ENCODE measurements at places on chromosomes 11 and 22.

DNA sequence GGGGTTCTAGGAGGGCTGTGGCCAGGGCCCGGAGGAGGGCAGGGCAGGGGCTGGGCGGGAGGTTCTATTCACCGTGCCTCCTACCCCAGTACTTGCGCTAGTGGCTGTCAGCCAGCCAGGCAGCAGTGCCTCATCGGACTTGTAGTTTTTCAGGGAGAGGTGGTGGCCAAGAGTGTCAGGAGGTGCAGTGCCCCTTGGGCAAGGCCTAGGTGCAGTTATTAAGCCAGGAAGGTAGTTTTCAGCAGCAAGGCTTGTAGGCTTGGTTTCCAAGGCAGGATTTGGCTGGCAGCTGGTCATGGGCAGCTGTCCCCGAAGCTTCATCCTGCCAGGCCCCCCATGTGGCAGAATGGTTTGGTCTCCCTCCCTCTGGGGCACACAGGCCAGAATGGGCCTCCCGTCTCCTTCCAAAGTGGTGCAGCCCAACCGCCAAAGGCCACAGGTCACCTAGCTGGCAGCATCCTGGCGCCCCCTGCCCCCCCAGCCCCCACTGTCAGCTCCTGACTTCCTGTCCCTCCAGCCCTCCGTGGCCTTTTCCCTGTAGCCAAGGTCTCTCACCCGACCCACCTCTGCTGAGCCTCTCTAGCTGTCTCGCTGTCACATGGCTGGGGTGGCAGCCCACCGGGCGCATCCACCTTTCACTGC lies 8.5 kb downstream of the CCDC88B start:
- DNase-seq: no peak

DNA sequence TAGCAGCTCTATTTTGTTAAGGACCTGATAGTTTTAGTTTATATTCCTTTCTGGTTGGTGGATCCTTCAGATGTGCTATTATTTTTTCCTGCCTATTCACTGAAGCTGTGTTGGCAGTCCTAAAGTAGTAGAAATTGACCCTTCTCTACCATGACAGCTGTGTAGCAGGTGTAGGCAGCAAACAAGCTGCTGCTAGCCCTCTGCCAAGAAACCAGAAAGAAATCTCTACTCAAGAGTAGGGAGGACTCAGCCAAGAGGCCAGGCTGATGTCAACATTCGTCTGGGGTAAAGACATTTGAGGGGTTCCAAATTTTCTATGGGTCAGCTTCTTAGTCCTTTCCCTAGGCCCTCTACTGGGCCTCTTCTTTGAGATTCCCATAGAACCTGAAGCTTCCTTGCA lies 51.2 kb downstream of the CSTF3 start:
- DNase-seq: no peak

DNA sequence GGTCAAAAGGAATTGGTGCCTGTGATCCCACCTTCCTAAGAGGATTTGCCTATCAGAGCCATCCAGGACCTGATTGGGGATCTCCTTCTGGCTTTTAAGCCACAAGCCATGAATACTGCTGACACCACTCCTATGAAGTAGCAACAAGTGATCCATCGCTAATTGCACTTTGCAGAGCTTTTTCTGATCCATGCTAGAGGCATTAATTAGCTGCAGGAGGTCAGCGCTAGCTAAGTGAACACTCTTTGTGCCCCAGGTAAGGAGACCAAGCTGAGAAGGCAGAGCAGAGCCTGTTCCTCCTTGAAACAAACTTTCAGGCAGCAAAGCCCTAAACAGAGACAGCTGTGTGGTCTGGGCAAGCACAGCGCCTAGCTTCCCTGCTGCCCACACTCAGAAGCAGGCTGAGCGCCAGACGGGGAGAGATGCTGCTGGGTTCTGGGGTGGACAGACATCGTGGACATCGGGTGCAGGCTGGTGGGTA lies 122.2 kb downstream of the ABTB2 start:
- DNase-seq: no peak

DNA sequence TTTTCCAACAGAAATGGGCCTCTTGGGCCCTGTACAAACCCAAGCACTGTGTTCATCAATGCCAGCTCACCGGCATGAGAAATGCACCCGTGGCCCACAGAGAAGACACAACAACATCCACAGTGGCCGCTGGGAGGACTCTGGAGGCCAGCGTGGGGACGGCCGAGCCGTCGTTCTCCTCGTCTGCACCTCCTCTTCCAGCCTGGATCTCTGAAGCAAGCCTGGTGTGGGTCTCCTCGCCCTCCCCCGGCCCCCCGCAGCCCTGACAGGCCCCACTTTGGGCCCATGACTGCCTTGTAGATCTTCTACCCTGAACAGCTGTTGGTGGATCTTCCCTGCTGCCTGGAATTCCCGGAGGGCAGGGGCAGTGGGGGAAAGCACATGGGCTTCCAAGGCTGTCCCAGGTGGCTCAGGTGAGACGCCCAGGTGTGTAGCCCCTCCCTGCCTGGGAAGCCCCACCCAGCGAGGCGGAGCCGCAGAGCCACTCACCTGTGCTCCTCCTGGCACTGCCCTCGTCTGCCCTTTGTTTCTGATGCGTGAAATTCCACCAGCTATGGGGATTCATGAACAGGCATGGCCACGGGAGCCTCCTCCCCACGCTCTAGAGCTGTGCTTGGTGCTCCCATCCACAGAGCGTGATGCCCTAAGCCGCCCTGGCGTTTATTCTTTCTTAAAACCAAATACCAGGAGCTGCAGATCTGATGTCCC lies 225.9 kb downstream of the BRD1 start:
- DNase-seq: no peak

- DNase-seq: no peak
Measured at GRCh38 chr22:34903416-34903815, 162.5 kb upstream of the ISX start.

DNA sequence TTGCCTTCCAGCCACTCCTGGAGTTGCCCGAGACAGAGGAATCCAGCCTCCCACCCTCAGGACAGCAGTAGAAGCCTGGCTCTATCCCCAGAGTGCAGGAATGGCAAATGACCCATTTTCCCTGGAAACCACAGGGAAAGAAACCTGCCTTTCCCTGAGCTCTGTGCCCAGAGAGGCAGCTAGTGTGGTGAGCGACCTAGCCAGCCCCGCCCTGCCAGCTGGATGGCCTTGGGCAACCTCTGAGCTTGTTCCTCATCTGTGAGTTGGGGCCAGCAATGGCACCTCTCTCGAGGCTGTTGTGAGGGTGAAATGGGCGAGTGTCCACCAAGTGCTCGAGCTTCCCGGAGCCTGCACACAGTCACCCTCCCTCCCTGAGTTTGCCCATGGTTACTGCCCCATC lies 3.7 kb downstream of the OMP start:
- DNase-seq: no peak

DNA sequence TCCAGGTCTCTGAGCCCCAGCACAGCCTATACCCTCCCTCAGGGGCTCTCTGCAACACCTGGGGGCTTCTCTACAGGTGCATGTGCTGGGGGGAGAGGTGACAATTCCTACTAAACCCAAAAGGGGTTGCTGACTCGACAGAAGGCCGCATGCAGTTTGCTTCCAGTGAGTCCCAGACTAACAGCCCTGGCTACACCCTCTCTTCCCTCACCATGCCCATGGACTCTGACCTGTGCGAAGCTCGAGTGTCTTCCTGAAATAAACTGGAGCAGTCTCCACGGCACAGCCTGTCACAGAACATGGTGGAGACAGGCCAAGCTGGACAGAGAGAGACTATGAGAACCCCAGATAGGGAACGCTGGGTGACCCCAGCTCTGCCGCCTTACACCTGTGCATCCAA lies 16.6 kb downstream of the PLEKHA7 start:
- no peak for DNase-seq

DNA sequence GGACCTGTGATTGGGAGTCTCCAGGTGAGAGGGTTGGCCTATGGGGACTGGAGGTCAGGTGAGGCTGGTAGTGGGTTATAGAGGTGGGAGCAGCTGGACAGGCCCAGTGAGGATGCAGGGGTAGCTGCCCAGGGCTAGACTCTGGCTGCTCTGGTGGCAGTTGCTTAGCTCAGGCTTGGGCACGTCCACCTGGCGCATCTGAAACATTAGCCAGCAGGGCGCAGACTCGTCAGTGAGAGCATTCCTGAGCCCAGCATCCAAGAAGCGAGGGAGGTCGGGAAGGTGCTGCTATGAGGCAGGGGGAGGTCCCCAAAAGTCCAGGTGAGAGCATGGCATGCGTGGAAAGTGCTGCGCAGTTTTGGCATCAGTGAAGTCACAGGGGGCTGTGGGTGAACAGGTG lies 3.5 kb upstream of the GGT1 start:
- DNase-seq: no peak

DNA sequence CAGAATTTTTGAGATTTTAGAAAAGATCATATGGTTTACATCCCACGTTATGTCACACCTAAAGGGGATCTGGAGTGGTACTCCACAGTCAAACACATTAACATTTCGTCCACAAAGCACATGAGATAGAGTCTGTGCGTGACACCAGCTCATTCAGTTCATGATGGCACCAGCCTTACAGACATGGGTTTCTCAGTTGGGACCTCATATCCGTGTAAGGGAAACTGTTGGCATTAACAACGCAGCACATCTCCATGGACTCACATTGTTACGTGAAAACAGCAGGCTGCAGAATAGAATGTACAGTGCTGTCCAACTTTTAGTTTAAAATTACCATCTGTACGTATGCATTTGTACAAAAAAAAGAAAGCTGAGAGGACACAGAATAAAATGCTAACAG lies 14.0 kb downstream of the RIC8A start:
- no peak for DNase-seq

DNA sequence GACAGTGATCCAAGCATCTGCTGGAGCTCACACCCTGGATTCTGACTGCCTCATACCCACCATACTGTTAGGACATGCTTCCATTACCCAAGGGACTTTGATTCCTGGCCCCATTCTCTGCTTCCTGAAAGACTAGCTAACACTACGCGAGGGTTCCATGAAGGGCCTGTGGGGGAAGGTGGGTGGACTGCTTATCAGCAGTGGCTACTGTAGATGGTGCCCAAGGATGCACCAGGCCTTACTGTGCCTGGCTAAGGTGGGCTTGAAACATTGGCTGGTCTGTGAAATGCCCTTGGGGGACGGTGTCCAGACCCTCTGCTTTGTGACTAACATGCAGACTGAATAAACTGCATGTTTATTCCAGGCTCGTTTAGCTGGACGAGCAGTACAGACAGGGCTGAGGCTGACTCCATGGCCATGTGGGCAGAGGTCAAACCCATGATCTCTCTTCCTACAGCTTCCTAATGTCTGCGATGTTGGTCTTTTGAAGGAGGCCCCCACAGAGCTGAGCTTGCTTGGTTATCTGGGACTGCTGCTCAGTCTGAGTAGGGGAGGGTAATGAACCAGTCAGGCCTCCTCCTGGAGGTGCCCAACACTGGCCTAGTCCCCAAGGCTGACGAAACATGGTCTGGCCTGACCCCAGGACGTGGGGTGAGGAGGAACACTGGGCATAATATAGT lies 48.3 kb upstream of the PHOX2A start:
- no peak for DNase-seq

- no peak for DNase-seq
Measured at GRCh38 chr22:42695294-42695693, 25.4 kb downstream of the A4GALT start.

DNA sequence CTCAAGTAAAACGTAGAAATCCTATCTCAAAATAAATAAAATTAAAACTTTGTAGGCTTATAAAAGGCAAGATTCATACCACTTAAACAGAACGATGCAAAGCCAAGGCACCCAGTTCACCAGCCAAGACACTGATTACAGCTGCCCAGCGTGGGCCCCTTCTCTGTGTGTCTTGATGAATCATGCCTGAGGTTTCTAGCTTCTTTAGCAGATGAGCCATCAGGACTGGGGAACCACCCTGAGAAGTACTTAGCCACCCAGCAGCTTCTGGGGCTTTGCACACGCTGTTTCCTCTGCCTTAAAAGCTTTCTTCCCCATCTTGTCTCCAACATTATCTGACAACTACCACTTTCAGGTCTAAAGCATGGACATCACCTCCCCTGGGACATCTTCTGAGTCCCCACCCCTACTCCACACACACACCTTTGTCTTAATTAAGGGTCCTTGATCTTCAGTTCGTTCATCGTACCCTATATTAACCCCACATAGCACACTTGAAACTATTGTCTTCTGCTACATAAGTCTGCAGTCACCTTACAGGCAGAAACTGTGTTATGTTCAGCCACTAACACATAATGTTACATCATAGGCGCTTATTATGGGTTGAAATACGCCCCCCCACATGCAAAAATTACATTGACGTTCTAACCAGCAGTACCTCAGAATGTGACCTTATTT lies 8.7 kb upstream of the LAYN start:
- peak; percentile 87 for DNase-seq

GRCh38 chr11:12897390-12897789 lies 111.7 kb upstream of the RASSF10 start:
- DNase-seq: no peak

Data from GM03348 (cell line).